GM23338 (cell line): ENCODE measurements at places on chromosomes 6 and 20. TPM values are rescaled to one million over a fixed set of nuclear protein-coding genes. Genes with fewer than 3 reads are reported as not detected.

DNA sequence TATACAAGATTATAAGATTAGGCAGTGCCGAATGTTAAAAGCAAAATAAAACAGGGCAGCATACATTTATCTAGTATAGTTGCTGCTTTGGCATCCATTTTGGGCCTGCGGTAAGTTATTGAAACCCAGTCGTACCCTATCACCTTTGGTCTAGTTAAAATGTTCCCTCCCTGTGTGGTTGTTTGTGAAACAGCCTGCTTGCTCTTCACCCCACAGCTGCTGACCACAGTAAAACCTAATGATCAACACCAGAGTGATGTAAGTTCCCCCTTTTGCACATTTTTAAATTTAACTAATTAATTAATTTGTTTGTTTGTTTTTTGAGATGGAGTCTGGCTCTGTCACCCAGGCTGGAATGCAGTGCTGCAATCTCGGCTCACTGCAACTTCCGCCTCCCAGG, 50.3 kb upstream of the TXNDC5 start:
- DNase-seq = no peak

- DNase-seq = no peak
Observed at GRCh38 chr6:80331522-80331921, 225.1 kb downstream of the BCKDHB start.

DNA sequence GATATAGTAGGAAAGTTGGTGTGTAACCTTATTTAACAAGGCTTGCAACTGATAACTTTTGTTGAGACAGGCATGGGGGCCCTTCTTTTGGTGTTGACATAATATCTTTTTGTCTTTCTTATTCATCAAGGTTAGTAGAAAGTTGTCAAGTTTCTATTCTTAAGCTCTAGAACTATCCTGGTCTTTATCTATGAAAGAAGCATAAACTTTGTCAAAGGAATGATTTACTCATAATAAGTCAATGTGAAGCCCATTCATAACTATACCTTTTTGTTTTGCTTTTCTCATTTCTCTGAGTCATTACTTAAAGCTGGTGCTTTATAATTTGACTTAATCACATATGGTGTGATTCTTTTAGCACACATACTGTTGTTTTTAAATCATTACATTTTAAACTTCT, 312.4 kb downstream of the UTRN start:
- DNase-seq = no peak

The SPATS1 gene
- total RNA-seq = not detected in 2 replicates

DNA sequence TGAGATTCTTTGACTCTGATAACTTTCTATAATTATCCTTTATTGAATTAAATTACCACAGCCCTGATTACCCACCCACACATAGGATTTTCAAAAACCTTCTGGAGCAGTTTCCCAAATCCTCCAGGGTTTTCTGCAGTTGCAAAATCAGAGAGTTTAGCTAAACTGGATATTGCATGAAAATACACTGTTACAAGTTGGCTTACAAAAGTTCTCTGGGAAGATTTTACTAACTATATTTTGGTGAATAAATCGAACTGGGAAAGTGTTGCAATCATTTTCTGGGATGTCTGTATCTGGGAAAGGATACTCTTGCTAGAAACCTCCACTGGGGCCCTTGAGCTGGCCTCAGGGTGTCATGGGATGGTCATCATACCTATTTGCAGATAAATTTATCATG, 97.6 kb upstream of the STMND1 start:
- DNase-seq = no peak

The TAP1 gene
- 16.5 and 22.0 TPM in 2 replicates for total RNA-seq

GRCh38 chr20:23689399-23689690, 507 bp upstream of the CST4 start:
- no peak for DNase-seq

GRCh38 chr20:34515484-34516246, 557 bp upstream of the DYNLRB1 start:
- DNase-seq = peak; percentile 96

- DNase-seq = no peak
Observed at GRCh38 chr20:57897156-57897874, 187.5 kb upstream of the PMEPA1 start.

DNA sequence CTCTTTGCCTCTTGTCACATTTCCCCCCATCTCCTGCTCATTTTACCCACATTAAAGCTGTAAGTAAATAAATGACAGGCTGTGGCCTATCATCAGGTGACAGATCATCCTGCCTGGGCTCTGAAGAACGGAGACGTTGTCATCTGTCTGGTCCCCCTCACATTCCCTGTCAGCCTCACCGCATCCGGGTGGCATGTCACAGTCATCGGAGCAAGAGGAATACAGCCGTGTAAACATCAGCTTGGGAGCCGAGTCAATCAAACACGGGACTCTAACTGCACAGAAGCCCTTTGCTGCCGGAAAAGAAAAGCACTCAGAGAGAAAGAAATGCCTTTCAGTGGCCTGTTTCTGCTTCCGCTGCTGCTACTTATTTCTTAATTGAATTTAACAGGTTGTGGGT, 371.9 kb upstream of the ID4 start:
- no peak for DNase-seq

DNA sequence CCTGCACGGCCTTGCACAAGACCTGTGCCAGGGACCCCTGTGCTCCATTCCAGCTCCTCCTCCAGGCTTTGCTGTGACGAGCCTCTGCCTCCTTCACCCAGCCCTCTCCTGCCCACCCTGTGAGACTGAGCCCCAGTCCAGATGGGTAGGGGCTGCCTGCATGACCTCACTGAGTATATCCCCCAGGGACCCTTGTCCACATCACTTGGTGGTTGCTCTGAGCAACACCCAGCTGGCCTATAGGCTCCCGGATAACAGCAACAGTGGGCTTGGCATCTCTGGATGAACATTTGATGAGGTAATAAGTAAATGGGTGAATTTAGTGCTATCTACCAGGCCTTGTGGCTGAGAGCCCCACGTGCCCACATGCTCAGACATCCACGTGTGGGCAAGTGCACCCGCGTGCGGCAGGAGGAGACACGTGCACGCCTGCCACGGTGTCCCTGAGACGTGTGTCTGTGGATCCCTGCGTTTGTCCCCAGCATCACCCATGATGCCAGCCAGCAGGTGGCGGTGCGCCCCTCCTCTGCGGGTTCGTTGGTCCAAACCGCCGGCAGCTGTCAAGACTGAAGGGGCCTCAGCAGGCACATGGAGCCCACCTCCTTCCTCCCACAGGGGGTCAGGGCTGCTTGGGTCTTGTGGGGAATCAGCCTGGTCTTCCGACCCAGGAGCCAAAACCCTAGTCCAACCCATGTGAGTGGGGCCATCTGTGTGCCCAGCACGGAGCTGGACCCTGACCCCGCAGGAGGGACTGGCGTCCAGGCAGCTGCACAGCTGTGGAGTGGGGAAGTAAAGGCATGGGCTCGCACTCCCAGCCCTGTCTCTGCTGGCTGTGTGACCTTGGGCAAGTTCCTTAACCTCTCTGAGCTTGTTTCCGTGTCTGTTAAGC, 45.9 kb downstream of the FGD2 start:
- DNase-seq = peak; percentile 95

- peak; percentile 50 for DNase-seq
Observed at GRCh38 chr6:156779206-156780094, 2.3 kb downstream of the ARID1B start.

The PRICKLE4 gene
- total RNA-seq = 0.66 and 0.89 TPM in 2 replicates

GRCh38 chr20:3701061-3701998, 11.1 kb downstream of the SIGLEC1 start:
- no peak for DNase-seq

- DNase-seq = peak; percentile 34
Observed at GRCh38 chr6:54335871-54336270, 27.6 kb downstream of the TINAG start.

The CALHM5 gene
- 0.10 and 0.16 TPM in 2 replicates for total RNA-seq
